Left kidney (tissue), 8 donors: ENCODE measurements at places on chromosomes 7 and 10.

DNA sequence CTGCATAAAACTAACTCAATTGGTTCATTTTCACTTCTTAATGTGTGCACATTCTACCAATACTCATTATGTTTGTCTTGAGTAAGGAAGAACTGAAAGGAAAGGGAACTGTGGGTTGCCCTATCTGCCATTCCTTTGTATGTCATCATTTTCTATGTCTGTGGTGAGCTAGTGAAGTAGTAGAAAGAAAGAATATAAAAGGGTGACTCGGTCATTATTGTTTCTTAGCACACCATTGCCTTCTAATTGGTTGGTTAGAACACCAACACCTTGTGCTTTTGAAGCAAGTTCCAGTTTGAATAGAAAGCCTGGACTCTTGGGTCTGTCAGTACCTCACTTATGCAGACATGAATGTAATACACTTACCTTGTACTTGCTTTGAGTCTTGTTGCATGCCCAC, 64.3 kb upstream of the MDFIC start:
- no peak for DNase-seq

DNA sequence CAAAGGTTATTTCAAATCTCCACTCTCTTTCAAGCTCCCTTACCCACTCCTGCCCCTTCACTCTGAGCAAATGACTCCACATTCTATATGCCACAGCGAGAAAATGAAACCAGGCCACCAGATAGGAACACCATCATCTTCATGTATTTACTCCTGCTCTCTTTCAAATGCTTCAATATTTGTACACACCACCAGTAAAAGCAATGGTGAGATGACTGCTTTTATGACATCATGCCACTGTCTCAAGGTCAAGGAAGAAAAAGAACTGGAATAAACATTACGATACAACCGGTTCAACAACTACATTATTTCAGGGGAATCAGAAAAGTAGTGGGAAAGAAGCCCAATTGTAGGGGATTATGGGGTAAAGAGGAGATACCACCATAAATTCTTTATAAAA, 32.7 kb downstream of the PUS7 start:
- DNase-seq, result no peak

GRCh38 chr10:67923551-67923950, 39.1 kb downstream of the SIRT1 start:
- no peak for DNase-seq

GRCh38 chr7:4531236-4531635, 150.9 kb upstream of the FOXK1 start:
- no peak for DNase-seq

- no peak for DNase-seq
These were observed 152.7 kb upstream of the SHH start for GRCh38 chr7:155965010-155965409.

DNA sequence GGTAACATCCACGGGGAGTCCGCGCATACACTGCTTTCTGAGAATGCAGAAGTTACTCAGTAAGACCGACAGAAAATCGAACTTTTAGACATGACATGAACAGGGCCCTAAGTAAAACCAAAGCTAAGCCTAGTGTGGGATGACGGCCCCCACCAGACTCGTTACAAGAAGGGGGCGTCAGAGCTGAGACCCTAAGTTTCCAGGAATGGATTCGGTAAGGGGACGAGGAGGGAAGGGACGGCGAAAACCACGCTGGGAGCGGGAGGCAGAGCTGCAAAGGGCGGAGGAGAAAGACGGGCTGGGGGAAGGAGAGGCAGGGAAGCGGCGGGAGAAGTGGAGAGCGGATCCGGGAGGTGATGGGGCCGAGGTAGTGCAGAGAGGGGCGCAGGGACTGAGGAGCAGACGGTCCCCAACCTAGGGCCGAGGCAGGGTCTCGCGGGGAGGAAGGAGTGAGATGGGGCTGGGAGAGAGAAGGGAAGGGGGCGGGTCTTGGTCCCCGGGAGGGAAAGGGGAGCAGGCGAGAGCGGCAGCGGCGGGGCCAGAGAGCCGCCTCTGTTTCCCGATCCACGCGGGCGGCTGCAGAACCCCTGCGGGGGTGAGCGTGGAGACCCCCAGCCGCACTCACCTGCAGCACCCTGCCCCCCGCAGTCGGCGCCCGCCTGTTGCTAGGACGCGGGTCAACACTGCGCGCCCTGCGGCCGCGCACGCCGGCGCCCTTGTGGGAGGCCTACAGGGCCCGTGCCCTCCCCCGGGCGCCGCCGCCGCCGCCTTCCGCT, 513 bp downstream of the ODAD2 start:
- DNase-seq, result peak; percentile 37

DNA sequence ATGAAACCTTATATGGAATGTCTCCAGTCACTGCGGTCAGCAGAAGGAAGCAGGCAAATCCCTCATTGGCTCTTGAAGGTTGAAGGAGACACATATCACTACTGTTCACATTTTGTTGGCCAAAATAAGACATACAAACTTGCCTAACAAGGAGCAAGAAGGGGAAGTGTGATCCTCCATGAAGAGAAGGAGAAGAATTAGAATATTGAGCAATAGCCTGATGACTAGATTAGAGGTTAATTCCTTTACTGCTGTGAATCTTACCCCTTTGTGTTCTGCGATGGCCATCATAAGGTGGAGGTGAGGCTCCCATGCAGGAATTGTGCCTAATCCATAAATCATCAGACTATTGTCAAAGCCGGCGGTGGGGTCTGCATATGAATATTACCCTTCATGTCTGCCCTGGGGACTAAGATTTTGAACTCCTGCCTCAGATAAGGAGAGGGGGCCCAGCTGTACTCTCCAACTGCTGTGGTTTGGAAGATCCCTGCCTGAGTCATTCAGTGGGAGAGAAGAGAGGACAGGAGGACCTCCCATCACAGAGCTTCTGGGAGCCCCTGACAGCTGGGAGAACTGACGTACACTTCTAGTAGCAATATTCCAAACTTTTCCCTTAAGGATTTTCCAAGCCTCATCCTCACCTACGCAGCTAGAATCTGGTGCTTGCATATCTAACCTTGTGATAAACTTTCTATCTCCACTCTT, 398.5 kb downstream of the REEP3 start:
- DNase-seq, result no peak

- no peak for DNase-seq
These were observed 78.4 kb downstream of the CYP26A1 start for GRCh38 chr10:93152136-93152535.

- no peak for DNase-seq
These were observed 339.9 kb upstream of the LRRN3 start for GRCh38 chr7:110750931-110751605.

DNA sequence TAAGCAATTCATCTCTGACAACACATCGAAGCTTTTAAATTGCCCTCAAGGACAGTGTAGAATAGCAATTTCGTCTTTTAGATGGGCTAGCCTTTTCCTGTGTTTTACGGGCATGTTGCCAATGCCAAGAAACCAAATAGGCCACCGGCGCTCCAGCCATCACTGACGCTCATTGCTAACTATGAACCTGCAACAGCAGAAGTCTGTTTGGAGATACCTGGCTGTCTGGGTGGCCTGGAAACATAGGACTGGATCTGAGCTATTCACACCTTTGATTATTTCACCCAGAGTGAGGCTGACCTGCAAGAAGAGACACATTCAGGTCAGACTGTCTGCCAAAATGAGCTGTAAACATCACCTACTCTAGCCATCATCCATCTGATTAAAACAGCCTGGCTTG, 12.0 kb downstream of the KPNA7 start:
- DNase-seq, result no peak

DNA sequence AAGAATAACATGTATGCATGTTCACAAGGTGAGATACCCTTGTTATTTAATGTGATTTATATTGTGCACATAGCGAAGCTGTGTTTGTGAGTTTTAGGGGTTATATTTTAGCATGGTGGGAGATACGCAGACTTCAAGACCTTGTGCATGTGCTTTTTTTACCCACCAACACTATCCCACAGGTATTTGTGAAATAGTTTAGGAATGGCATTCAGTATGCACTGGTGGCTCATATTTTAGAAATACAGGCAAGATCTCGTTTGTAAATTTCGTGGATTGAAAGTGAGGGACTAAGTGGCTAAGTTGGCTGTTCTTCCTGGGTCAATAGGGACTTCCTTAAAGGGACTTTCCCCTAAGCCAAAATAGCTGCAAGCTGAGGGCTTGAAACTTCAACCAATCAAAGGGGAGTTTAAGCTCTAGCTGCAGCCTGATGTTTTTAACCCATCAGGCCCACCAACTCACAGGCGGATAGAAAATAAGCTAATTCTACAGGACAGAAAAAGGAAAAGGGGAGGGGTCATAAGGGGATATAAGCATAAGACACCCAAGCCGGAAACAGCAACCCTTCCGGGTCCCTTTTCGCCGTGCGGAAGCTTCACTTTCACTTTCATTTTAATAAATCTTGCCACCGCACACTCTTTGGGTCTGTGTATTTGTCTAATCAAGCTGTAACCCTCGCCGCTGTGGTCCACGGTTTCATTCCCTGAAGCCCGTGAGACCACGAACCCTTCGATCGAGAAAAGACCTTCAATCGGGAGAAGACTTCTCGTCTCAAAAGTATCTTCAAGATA, 291.0 kb downstream of the GPR158 start:
- DNase-seq, result no peak

GRCh38 chr7:26202019-26202990, 760 bp downstream of the CBX3 start:
- no peak for DNase-seq

GRCh38 chr7:43925984-43926797, at the start of gene UBE2D4:
UBE2D4 (plus strand) TSS chr7:43926436; CDS start chr7:43926533, 97 bp downstream.
- peak; percentile 70 for DNase-seq

- DNase-seq, result no peak
These were observed 15.6 kb upstream of the CLDN12 start for GRCh38 chr7:90387470-90388240.

DNA sequence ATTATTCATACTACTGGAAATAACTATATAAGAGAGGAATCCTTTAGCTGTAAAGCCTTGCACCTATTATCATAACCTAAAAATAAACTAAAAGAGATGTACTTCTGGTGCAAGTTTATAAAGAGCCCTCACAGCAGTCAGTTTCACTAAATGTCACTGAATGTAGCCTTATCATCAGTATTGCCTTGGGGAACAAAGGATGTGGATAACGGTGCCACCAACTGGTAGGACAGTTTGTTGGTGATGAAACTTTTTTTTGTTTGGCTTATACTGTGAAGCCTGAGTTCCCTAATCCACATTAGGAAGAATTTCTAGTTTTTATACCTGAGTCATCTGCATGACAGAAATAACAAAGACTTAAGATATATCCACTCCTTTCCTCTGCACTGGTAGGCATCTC, 117.9 kb upstream of the COL1A2 start:
- DNase-seq, result no peak

- DNase-seq, result no peak
These were observed 138.1 kb upstream of the EFCAB10 start for GRCh38 chr7:105719395-105719794.

- no peak for DNase-seq
These were observed 22.9 kb upstream of the GRB10 start for GRCh38 chr7:50805447-50806125.

DNA sequence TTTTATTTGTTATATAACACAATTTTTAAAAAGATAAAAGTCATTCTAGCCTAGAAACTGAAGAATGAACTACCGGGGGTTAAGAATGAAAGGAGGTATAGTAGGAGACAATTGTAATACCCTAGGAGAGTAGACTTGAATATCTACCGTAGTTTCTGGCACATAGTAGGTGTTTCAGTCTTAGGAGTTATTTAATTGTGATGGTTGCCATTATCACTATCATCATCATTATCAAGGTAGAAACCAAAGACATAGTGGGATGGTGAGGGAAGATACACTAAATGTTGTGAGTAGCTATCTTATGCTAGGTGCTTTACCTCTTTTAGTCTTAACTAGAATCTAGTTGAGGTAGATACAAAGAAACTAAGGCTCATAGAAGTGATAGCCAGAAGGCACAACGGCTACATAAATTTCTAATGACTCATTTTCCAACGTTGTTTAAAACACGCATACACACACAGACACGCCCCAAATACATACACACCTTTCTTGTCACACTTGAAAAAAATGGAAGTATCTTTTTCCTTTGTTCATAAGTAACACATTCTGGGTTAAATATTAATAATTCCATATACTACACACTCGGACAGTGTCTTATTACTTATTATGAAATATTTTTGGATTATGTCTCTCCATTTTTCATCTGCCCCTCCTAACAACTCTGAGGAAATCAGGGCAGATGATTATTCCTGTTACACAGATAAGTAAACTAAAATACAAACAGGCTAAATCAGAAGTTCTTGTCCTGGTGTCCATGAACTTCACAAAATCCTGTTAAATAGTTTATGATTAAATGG, 2.0 kb upstream of the ANLN start:
- DNase-seq, result no peak

DNA sequence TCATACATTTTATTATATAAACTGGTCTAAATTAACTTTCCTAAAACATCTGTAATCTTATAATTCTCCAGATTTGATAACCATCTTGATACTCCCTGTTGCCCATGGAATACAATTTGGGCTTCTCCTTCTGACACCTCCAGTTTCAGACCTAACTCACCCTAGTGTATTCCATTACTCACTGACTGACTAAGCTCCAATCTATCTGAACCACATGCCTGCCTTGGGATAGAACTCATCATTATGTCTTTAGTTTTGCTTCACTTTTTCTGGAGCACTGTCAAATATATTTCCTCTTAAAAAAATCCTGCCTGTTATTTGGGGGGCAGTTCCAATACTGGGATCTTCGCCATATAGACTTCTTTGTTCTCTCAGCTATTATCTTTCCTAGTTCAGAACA, 4.9 kb upstream of the FOXP2 start:
- DNase-seq, result no peak

- DNase-seq, result no peak
These were observed 193.8 kb upstream of the WDR11 start for GRCh38 chr10:120657371-120657770.

DNA sequence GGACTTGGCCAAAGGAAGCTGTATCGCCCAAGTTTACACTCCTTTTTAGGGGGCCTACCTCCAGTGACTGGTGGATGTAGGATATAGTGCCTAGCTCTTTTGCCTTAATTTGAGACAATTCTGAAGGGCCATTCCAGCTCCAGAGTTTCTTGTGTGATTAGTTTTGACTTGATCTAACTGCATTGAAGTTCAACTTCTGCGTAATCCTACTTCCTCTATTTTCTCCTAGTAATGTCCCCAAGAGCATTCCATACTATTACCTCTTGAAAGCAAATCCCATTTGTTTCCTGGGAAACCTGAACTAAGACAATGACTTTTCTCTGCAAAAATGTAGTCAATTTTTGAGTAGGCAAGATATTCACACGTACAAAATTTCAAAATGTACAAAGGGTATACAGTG, 4.7 kb upstream of the H2AZ2 start:
- no peak for DNase-seq
